ENCODE measurements at places on chromosomes 6 and 20.

- DNase-seq, result no peak
- no peaks in the 10 kb centered on the region for H3K27me3 ChIP-seq
- peaks cover 68% of the 10 kb centered on the region for H3K4me1 ChIP-seq
- peaks cover 17% of the 10 kb centered on the region for H3K36me3 ChIP-seq
Observed at GRCh38 chr6:32964776-32965175, 3.6 kb upstream of the BRD2 start.

- no peaks in the 10 kb centered on the region for H3K4me1 ChIP-seq
- no peak overlapping the region for H3K27ac ChIP-seq
- no peaks in the 10 kb centered on the region for H3K36me3 ChIP-seq
- DNase-seq, result no peak
Observed at GRCh38 chr6:43900560-43900915, 130.5 kb downstream of the VEGFA start.

GRCh38 chr20:62031462-62032092 lies 34.1 kb downstream of the TAF4 start:
- H3K4me3 ChIP-seq, result no peak overlapping the region
- no peak for DNase-seq
- peaks cover 2% of the 10 kb centered on the region for H3K36me3 ChIP-seq
- H3K27ac ChIP-seq, result peak overlapping the region; percentile 82

- H3K27me3 ChIP-seq, result no peaks in the 10 kb centered on the region
- no peaks in the 10 kb centered on the region for H3K36me3 ChIP-seq
- no peak for DNase-seq
- H3K4me3 ChIP-seq, result no peak overlapping the region
Observed at GRCh38 chr6:130993292-130993765, 69.7 kb downstream of the EPB41L2 start.

- H3K27me3 ChIP-seq, result no peaks in the 10 kb centered on the region
- H3K4me3 ChIP-seq, result peak overlapping the region; percentile 78
- H3K4me1 ChIP-seq, result peaks cover 58% of the 10 kb centered on the region
- H3K27ac ChIP-seq, result peak overlapping the region; percentile 99
- H3K36me3 ChIP-seq, result peaks cover 41% of the 10 kb centered on the region
Observed at GRCh38 chr20:38842026-38842425, 36.5 kb downstream of the PPP1R16B start.

DNA sequence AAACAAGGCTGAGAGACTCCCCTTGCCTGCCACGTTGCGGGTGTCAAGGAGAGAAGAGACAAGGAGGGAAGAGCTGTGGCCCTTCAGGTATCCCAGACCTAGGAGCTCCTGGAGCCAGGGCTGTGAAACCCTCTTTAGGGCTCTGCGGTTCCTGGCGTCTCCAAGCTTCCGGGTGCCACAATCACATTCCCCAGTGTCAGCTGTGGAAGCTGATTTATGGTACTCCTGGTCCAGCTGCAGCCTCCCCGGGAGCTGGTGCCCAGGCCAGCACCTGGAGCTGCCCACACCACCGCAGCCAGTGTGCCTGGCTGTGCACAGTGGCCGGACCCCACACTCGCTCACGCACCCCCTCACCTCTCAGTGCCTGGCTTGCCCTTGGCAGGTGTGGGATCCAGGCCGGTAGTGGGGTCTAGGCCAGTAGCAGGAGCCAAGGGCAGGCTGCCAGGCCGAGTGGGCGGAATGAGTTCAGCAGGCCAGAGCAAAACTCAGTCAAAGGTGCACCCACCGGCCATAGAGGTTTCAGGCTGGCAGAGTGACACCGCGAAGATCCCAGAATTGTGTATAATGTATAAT lies 58.9 kb upstream of the L3MBTL3 start:
- no peak overlapping the region for H3K4me3 ChIP-seq
- H3K4me1 ChIP-seq, result no peaks in the 10 kb centered on the region
- H3K36me3 ChIP-seq, result no peaks in the 10 kb centered on the region
- DNase-seq, result no peak

- H3K27ac ChIP-seq, result peak overlapping the region; percentile 74
- no peak for DNase-seq
- H3K27me3 ChIP-seq, result no peaks in the 10 kb centered on the region
Observed at GRCh38 chr20:3406481-3407039, 909 bp downstream of the DNAAF9 start.

GRCh38 chr6:20644667-20645370 lies 110.6 kb downstream of the CDKAL1 start:
- no peak for DNase-seq
- peaks cover 5% of the 10 kb centered on the region for H3K36me3 ChIP-seq
- H3K4me1 ChIP-seq, result peaks cover 6% of the 10 kb centered on the region
- no peak overlapping the region for H3K27ac ChIP-seq
- no peaks in the 10 kb centered on the region for H3K27me3 ChIP-seq
- H3K4me3 ChIP-seq, result no peak overlapping the region

DNA sequence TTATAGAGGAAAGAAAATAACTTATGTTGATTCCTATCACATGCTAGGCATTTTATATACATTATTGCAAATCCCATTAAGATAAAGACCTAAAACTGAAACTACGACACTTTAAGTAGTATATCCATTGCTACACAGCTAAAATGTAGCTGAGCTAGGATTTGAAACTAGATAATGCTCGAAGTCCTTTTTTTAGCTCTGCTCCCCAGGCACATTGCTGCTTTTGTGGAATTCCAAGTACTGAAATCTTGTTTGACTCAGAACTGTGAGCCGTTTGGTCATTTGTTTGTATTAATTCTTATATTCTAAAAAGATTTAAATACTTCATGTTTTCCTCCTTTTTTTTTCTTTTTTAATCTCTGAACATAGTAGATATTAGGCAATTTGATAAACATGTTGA lies 644.8 kb downstream of the HACE1 start:
- H3K27ac ChIP-seq, result no peak overlapping the region
- H3K36me3 ChIP-seq, result no peaks in the 10 kb centered on the region
- DNase-seq, result no peak
- no peaks in the 10 kb centered on the region for H3K4me1 ChIP-seq
- H3K27me3 ChIP-seq, result no peaks in the 10 kb centered on the region

DNA sequence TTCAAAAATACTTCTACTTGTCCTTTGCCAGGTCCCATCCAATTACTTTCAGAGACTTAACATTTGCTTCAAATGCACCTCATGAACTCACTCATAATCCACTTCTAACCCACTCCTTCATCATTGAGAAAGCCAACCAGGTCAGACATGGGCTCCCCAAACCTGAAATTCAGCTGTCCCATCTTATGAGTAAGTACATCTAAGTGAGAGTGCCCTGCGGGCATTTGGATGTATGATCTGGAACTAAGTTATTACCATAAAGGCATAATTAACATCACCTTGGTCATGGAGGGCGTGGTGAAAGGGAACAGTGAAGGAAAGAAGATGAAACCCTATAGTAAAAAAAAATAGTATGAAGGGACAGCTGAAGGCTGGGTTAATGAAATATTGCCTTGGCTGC lies 896.8 kb downstream of the C6orf118 start:
- H3K27ac ChIP-seq, result no peak overlapping the region
- no peak for DNase-seq
- no peaks in the 10 kb centered on the region for H3K4me1 ChIP-seq
- H3K4me3 ChIP-seq, result no peak overlapping the region
- H3K27me3 ChIP-seq, result no peaks in the 10 kb centered on the region
- H3K36me3 ChIP-seq, result peaks cover 2% of the 10 kb centered on the region

- no peaks in the 10 kb centered on the region for H3K4me1 ChIP-seq
- H3K4me3 ChIP-seq, result no peak overlapping the region
- H3K27me3 ChIP-seq, result no peaks in the 10 kb centered on the region
Observed at GRCh38 chr6:78605909-78606446, 261.4 kb upstream of the IRAK1BP1 start.

- no peak for DNase-seq
- no peak overlapping the region for H3K27ac ChIP-seq
- H3K4me1 ChIP-seq, result no peaks in the 10 kb centered on the region
- H3K4me3 ChIP-seq, result no peak overlapping the region
- H3K36me3 ChIP-seq, result no peaks in the 10 kb centered on the region
- no peaks in the 10 kb centered on the region for H3K27me3 ChIP-seq
Observed at GRCh38 chr6:56541741-56542360, 100.8 kb downstream of the DST start.

DNA sequence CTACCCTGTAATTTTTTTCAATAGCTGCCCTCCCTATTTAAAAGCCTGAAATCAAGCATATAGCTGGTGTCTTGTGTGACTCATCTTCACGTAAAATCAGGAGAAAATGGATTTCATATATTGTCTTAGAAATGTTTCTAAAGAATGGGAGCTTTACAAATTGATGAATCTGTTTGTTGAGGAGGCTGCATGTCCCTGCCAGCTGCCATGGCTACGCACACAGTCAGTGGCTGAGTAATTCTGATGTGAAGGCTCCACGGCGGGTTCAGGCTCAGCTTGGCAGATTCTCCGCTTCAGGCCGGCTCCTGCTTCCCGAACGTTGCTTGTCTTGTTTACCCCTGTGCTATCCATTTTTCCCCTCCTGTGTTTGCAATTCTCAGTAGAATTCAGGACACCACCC lies 82.8 kb downstream of the CCDC170 start:
- DNase-seq, result no peak
- H3K27me3 ChIP-seq, result peaks cover 19% of the 10 kb centered on the region
- no peaks in the 10 kb centered on the region for H3K36me3 ChIP-seq
- H3K4me1 ChIP-seq, result no peaks in the 10 kb centered on the region
- H3K4me3 ChIP-seq, result no peak overlapping the region

- H3K36me3 ChIP-seq, result no peaks in the 10 kb centered on the region
- peaks cover 9% of the 10 kb centered on the region for H3K27me3 ChIP-seq
- no peak overlapping the region for H3K4me3 ChIP-seq
- peaks cover 7% of the 10 kb centered on the region for H3K4me1 ChIP-seq
- H3K27ac ChIP-seq, result peak overlapping the region; percentile 50
Observed at GRCh38 chr6:39166189-39166911, 51.4 kb upstream of the SAYSD1 start.

DNA sequence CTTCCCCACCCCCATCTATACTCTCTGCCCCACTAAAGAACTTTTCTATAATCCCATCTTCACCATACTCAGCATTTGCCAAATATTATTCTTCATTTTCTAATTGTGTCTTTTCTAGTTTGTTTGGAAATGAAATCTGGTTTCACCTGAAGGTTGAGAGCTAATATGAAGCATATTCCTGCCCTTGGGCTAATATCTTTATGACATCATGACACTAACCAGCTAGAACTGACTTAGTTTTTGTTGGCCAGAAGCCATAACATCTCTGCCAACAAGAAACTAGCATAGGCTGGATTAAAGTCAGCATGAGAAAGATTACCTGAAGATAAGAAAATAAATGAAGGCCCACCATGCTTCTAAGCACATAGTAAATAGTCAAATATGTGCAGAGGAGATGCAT lies 16.7 kb downstream of the UNC5CL start:
- H3K36me3 ChIP-seq, result no peaks in the 10 kb centered on the region
- no peak overlapping the region for H3K4me3 ChIP-seq
- DNase-seq, result no peak
- H3K27ac ChIP-seq, result no peak overlapping the region
- peaks cover 19% of the 10 kb centered on the region for H3K27me3 ChIP-seq

DNA sequence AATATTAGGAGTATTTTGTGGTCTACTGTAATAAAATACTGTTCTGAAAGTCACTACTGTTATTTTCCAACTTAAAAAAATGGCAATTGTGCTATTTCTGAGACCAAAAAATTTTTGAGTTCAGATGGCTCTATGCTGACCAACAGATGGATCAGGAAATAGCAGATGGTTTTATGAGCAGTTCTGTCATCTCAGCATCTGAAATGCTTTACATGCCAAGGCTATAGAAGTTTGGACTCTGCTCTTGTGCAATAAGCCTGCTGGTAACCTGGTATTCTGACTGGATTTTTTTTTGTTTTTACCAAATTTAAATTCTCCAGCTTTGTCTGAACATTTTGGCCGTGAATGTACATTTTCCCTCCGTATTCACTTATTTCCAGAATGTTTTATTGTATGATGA lies 1127.5 kb downstream of the GRIK2 start:
- DNase-seq, result no peak
- no peaks in the 10 kb centered on the region for H3K27me3 ChIP-seq
- no peak overlapping the region for H3K4me3 ChIP-seq

- DNase-seq, result peak; percentile 68
- no peaks in the 10 kb centered on the region for H3K27me3 ChIP-seq
- H3K4me1 ChIP-seq, result peaks cover 6% of the 10 kb centered on the region
- peaks cover 2% of the 10 kb centered on the region for H3K36me3 ChIP-seq
Observed at GRCh38 chr6:136643850-136644596, 93.8 kb upstream of the MAP7 start.

Measured in central memory CD8-positive, alpha-beta T cell (primary cell).